ENCODE measurements at places on chromosomes 16 and 17.

DNA sequence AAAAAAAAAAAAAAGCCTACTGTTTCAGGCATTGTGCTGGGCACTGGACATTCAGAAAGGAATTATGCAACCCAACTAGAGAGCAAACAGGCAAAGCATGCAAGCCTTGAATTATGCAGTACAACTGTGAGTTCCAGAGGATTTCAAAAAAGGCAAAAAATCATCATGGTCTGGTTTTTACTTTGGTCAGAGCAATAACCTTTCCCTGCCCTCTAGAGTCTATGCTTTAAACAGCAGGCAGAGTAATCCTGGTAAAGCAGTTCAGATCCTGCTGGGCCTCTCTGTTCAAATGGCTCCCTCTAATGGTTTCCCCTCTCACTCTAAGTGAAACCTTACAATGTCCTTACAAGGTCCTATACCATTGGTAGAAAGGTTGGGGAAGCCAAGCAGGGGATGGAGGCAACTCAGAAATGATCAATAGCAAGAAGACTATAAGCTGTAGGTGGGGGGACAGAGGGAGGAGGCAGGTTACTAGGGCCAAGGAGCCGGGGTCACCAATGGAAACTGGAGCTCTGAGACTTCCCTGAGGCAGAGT lies 4.6 kb upstream of the TAF15 start:
- peak; percentile 66 for DNase-seq

GRCh38 chr17:65055280-65055707 lies 1.2 kb downstream of the GNA13 start:
- DNase-seq = no peak

- no peak for DNase-seq
Measured at GRCh38 chr16:53022374-53022773, 30.3 kb downstream of the CHD9NB start.

GRCh38 chr16:10584981-10585438 lies 4.6 kb upstream of the EMP2 start:
- no peak for DNase-seq

GRCh38 chr16:69621225-69621624 lies 55.5 kb downstream of the NFAT5 start:
- no peak for DNase-seq

DNA sequence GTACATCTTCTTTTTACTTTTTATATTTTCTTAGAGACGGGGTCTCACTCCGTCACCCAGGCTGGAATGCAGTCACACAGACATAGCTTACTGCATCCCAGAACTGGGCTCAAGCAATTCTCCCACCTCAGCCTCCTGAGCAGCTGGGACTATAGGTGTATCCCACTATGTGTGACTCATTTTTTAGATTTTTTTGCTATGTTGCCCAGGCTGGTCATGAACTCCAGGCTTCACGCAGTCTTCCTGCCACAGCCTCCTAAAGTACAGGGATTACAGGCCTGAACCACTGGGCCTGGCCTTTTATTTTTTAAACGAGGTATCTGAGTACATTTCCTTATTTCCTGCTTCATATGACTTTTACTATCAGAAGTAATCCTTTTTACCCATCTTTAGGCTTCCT lies 48.0 kb downstream of the GLG1 start:
- no peak for DNase-seq

DNA sequence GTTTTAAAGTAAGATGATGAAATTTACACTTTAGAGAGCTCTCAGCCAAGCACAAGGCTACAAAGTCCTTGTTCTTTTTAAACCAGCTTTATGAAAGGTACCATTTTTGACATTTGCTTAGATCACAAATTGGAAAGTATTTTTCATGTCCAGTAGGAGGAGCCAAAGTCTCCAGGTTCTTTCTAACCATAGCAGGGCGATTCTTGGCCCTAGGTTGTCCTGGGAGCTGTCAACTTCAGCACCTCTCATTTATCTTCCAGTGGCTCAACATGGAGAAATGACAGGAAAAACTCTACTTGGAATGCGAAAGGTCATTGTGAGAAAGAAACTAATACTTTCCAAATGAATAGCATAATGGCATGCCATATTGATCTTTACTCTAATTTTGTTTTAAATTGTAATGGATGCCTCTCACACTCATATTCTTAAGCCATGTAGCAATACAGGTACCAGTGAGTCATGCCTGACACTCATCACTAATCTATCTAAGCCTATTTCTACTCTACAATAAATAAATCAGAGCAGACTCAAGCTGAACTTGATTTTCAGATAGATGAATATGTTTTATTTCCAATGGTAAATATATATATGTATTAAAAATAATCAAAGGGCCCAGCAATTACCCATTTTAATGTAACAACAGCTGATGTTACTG lies 919.1 kb upstream of the EEF2KMT start:
- no peak for DNase-seq

GRCh38 chr16:165539-166374 lies at the start of gene HBM:
Gene HBM (plus strand): TSS chr16:165978. CDS start chr16:165998, 20 bp downstream.
- peak; percentile 8 for DNase-seq

- DNase-seq = no peak
Measured at GRCh38 chr17:72365857-72366414, 245.1 kb downstream of the SOX9 start.

DNA sequence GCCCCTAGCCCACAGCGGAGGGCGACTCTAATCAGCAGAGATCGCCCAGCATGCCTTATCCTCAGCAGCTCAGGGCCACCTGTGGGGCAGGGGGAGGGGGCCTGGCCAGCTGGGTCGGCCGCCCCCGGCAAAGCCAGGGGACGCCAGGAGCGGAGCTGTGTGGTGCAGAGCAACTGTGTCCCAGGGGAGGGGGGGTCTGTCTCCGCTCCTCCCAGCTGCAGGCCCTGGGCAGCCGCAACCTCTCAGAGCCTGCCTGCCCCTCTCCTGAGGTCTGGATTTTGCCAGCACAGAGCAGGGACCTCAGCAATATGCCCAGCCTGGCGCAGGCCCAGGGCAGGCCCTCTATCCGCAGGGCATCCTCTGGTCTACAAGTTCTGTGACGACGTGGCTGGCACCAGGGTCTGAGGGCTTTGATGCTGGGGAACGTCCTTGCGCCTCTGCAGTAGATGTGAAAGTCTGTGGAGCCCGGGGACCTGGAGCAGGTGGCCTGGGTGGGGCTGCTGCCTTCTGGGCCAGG lies 36.5 kb upstream of the SLC38A10 start:
- DNase-seq = no peak

DNA sequence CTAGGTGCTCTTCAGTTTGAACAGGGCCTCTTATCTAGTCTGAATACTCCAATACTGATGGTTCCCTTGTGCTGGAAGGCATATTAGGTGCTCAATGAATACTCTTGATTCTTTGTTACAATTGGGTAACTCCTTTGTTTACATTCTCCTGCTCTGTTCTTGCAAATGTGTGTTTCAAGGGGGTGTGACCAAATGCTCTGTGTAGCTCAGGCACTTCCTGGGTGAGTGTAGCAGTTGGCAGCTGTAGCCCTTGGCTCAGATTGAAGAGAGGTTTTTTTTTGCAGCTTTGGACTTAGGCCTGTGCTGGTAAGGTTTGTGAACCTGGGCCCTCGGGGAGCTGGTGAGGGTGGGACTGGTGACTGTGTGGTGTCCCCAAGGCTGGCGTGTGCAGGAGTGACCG lies 20.2 kb downstream of the TBCD start:
- peak; percentile 55 for DNase-seq

GRCh38 chr16:11605564-11605886 lies 18.8 kb upstream of the LITAF start:
- no peak for DNase-seq

DNA sequence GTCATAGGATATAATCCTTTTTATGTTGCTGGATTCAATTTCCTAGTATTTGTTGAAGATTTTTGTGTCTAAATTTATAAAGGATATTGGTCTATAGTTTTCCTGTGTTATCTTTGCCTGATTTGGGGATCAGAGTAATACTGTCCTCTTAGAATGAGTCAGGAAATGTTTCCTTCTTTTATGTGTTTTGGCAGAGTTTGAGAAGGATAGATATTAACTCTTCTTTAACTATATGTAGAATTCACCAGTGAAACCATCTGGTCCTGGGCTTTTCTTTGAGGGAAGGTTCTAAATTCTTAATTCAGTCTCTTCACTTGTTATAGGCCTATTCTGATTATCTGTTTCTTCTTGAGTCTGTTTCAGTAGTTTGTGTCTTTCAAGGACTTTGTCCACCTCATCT lies 66.3 kb upstream of the NACA2 start:
- DNase-seq = no peak

GRCh38 chr17:36691606-36692005 lies 90.2 kb downstream of the MRM1 start:
- no peak for DNase-seq

DNA sequence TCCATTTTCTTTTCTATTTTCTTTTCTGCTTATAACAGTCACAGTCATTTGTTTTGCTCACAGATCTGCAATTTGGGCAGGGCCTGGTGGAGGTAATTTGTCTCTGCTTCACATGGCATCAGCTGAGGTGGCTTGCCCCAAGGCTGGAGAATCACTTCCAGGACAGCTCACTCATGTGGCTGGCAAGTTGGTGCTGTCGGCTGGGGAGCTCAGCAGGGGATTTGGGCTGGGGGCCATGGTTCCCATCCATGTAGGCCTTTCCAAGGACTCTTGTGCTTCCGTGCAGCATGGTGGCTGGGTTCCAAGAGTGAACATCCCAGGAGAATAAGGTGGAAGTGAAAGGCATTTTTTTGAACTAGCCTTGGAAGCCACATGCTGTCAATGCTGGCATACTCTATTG lies 85.7 kb downstream of the MGAT5B start:
- no peak for DNase-seq

DNA sequence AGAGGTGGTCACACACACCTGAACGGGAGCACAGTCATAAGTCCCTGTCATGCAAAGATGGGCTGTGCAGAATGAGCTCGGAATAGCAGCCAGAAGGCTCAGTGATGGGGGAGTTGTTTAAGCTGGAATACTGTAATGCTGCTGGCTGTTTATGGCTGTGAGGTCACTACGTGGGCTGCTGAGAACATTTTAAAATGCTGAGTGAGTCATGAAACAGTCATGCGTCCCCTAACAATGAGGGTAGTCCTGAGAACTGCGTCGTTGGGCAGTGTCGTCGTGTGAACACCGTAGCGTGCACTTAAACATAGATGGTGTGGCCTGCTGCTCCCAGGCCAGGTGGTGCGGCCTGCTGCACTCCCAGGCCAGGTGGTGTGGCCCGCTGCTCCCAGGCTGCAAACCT lies 39.7 kb downstream of the TBCD start:
- DNase-seq = no peak

- DNase-seq = no peak
Measured at GRCh38 chr16:89371386-89371785, 119.0 kb downstream of the ANKRD11 start.

GRCh38 chr16:70348991-70349390 lies 2.3 kb downstream of the DDX19A start:
- DNase-seq = no peak

DNA sequence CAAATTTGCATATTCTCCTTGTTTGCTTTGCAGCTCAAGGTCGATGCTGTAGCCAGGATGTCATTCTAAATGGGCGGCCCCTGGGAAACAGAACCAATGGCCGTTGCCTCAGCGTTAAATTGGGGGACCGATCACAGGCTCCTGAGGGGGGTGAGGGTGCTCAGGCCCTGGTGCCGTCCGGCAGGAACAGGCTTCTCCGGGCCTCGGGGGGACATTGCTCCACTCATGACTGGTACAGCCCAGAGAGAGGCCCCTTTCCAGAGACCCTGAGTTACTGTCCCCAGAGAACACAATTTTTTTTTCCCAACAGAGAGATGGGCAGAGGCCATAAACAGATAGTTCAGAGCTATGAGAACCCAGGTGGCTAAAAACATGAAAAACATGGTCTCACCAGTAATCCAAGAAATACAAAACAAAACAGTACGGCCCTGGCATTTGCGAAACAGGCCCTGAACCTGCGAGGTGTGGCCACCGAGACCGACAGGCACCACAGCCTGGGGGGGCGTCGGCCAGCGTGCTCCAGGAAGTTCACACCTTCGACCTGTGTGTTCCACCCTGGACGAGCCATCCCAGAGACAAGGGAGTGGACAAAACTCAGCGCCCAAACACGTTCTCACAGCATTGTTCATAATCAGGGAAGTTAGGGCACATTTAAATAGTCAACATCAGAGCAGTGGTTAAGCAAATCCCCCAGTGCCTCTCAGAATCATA lies 82.8 kb downstream of the METRNL start:
- DNase-seq = no peak

DNA sequence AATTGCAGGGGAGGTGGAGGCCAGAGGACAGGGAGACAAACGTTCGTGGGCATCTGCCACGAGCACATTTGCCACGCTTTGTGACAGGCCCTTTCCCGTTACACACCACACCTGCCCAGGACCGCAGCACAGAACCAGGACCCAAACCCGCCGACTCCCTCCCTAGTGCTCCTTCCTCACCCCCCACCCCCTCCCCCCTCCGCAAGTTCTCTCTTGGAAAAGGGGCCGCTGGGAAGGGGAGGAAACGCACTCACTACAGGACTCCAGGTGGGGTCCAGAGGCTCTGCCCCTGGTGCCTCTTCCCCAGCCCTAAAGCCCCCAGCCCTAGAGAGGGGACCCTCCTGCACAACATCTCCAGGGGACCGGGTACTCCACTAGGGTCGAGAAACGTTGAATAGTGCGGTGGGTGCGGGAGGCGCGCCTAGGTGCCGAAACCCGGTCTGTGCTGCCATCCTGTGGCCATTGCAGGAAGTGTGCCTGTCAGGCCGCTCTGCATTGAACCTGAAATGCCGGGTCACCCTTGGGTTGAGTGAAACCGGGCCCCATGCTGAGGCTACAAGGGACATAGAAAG lies 21.9 kb upstream of the EIF1 start:
- DNase-seq = peak; percentile 90

- no peak for DNase-seq
Measured at GRCh38 chr17:36525113-36525512, 9.6 kb downstream of the MYO19 start.

DNA sequence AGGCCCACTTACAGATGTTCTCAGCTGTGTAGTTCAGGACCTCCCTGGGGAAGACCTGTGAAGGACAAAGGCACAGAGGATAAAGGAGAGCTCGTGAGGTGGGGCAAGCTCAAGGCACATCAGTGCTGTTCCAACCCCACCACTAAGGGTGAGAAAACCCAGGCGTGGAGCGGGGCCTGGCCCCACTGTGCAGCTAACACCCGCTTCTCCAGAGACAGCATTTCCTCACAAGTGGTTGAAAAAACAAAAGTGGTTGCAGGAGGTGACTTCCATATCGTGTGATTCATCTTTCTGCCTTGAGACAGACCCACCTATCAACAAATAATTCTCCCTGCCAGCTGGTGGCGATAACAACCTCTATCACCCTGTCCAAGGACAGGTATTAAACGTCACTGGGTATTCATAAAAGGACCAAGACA lies 30.0 kb downstream of the SNN start:
- no peak for DNase-seq

- no peak for DNase-seq
Measured at GRCh38 chr16:85988723-85989313, 89.9 kb downstream of the IRF8 start.

GRCh38 chr17:9104370-9105041 lies 83.2 kb downstream of the NTN1 start:
- DNase-seq = no peak
